ENCODE measurements at places on chromosomes 7 and 10.

- no peak for DNase-seq
These were observed 49.0 kb downstream of the ZRANB1 start for GRCh38 chr10:124990671-124991625.

- peak; percentile 86 for DNase-seq
These were observed 75.7 kb upstream of the CCDC71L start for GRCh38 chr7:106736508-106737201.

- no peak for DNase-seq
These were observed 69.1 kb downstream of the NKX6-2 start for GRCh38 chr10:132716691-132717490.

GRCh38 chr10:122911889-122912484 is 1.6 kb downstream of the FAM24A start:
- peak; percentile 50 for DNase-seq

GRCh38 chr7:82414389-82414788 is 29.2 kb downstream of the CACNA2D1 start:
- DNase-seq: no peak

GRCh38 chr7:75042831-75043703 is 30.5 kb downstream of the RCC1L start:
- DNase-seq: no peak

GRCh38 chr7:23593706-23594105 is 3.5 kb upstream of the CCDC126 start:
- DNase-seq: no peak

DNA sequence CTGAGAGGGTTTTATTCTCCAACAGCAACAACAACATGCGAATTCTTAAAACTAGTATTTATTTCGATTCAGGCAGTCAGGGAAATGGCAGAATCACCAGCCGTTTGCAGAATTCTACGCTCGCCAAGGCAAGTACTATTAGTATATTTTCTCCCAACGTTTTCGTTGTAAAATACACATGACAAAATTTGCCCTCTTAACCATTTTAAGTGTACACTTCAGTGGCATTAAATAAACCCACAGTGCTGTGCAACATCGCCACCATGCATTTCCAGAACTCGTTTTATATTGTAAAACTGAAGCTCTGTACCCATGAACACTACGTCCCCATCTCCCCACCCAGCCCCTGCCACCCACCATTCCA is 10.8 kb downstream of the EN2 start:
- no peak for DNase-seq

DNA sequence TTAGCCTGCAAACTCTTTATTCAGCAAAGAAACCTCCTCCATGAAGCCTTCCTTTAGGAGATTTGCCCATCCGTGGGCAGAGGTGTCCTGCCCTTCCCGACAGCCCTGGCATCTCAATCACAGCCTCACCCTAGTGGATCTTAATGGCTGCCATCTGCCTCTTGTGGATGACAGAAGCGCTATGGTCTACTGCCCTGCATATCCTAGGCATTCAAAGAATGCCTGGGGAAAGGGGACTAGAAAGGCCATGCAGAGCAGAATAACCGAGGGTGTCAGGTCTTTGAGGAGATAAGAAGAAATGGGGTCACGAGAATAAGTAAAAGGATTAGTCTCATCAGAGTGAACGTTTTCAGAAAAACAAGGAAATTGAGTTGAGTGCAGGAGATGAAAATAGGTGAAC is 57.7 kb upstream of the SPOCK2 start:
- DNase-seq: no peak

- DNase-seq: no peak
These were observed 52.6 kb downstream of the EVX1 start for GRCh38 chr7:27295236-27295635.

DNA sequence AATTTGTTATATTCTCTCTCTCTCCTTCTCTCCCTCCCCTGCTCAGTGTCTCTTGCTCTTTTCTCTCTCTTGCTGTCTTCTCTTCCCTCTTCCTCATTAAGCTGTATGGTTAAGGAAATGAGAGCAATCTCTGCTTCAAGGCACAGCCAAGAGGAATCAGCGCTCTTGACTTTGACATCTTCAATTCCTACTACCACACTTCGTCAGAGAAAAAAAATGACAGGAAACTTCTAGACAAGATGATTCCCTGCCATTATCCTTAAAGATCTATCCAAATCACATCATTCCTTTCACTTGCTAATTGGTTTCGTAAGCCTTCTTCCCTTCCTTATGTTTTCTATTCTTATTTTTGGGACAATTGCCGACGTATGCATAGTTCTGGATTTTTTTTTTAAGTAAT is 425.0 kb downstream of the KCNMA1 start:
- no peak for DNase-seq

GRCh38 chr10:1134156-1134555 is 78.0 kb downstream of the WDR37 start:
- no peak for DNase-seq

GRCh38 chr7:51275532-51275931 is 41.1 kb downstream of the COBL start:
- DNase-seq: no peak

DNA sequence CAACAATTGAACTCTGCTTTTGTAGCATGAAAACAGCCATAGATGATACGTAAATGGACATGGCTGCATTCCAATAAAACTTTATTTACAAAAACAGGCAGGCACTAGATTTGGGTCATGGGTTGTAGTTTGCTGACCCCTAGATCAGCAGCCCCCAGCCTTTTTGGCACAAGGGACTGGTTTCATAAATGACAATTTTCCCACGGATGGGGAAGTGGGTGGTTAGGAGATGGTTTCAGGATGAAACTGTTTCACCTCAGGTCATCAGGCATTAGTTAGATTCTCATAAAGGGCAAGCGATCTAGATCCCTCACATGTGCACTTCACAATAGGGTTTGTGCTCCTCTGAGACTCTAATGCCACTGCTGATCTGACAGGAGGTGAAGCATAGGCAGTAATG is 16.5 kb upstream of the ANK3 start:
- DNase-seq: no peak

GRCh38 chr10:45373003-45373575 is 927 bp upstream of the ALOX5 start:
- no peak for DNase-seq

DNA sequence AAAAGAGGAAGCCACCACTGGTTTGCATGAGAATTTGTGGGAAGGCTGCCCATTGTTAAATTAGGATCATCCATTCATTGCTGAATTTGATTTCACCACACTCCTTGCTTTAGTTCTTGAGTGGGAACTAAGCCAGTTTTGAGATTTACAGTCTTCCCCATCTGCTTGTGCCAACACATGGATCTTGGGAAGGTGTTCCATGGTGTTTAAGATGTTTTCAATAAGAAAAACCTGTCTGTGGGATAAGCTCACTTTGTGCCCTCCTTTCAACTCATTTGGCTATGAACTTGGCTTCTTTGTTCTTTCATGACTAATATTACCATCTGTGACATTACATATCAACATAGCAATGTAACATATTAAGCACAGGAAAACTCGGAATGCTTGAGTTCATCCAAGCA is 73.2 kb downstream of the INHBA start:
- peak; percentile 59 for DNase-seq

- DNase-seq: peak; percentile 43
These were observed 812 bp upstream of the IDE start for GRCh38 chr10:92574548-92575261.

GRCh38 chr10:79334573-79334972 is 12.7 kb upstream of the PPIF start:
- DNase-seq: no peak

DNA sequence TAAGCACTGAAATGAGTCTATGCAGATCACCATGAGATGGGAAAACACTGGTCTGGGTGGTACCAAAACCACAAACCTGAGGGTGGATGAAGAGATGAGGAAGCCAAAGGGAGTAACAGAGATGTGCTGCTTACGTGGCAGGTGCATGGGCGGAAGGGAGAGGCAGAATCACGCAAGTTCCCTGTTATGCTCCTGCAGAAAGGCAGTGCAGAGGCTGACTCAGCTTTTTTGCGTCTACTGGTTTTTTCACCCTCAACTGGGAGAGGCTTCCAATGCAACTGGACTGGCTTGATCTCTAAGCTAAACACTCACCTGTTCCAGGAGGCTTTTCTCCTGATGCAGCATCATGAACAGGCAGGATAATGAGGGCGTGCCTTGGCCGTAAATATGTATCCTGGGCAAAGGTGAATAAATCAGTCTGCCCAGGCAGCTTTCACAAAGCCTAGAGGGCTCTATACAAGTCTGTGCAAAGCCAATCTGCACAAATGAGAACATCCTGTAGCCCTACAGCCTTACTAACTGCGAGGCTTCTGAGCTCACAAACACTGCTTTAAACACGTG is 95.4 kb upstream of the AFAP1L2 start:
- no peak for DNase-seq

DNA sequence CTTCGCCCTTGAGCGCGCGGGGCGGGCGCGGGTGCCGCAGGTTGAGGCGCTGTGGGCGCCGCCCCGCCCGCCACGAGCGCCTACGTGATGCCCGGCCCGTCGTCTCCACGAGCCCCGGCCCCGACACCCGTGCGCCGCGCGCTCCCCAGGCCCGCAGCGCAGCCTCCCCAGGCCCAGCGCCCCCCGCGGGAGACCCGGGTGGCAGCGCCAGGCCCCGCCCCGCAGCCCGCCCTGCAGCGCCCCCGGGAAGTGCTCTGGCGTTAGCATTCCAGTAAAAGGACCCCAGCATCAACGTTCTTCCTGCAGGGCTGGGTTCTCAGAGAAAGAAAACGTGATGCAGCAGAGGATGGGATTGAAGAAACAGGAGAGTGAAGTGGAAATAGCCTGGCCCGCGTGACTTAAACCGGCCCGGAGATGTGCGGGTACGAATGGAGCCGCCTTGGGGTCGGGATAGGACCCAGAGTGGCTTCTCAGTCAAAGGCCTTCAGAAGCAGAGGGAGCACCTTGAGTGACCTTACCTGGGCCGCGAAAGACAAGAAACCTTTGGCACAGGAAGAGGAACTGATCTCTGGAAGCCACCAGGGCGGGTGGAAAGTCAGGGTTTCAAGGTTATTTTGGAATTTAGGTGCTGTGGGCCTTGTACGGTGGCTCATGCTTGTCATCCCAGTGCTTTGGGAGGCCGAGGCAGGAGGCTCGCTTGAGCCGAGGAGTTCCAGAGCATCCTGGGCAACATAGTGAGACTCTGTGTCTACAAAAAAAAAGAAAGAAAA is 1.8 kb downstream of the PFKP start:
- DNase-seq: no peak

- peak; percentile 100 for DNase-seq
These were observed 458.6 kb upstream of the KLF6 start for GRCh38 chr10:4243651-4244050.

- no peak for DNase-seq
These were observed 29.8 kb upstream of the PODXL start for GRCh38 chr7:131586259-131586658.

- peak; percentile 93 for DNase-seq
These were observed 712.8 kb downstream of the PARD3 start for GRCh38 chr10:34102237-34102673.

DNA sequence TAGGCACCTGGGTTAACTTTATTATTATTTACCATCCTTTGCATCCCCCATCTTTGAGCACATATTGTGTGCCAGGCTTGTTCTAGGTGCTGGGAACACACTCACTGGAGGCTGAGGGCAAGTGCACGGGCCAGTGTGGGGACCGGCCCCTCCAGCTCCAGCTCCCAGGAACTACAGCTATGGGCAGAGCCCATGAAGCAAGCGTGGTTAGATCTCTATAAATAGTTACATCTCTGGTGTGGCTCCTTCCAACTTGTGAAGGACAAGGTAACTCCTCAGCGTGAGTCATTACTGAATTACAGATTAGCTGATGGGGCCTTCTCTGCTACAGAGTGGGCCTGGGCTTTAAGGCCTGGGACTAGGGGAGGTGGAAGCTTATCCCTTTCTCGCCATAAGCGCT is 583.5 kb downstream of the SDK1 start:
- DNase-seq: no peak

DNA sequence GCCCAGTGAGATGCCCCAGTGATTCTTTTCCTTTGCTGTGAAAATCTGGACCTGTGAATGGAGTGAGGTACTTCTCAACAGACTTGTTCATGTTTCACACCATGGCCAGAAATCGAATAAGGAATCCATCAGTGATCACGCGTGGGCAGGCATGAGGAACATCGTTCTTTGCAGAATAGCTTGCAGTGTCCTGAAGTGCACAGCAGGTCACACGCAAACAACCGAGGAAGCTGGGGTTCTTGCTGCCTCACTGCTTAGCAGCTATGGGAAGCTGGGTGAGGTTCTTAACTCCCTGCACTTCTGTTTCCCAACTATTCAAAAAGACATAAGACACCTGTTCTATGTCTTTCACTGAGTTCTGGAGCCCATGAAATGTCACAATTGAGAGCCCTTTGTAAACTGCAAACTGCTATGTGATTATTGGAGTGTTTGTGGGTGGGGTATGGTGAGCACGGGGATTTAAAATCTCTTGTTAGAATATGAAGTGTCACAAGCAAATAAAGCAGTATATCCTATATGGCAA is 253.4 kb downstream of the KIAA1217 start:
- DNase-seq: no peak

GRCh38 chr10:131815266-131816156 is 85.3 kb upstream of the PPP2R2D start:
- DNase-seq: no peak

DNA sequence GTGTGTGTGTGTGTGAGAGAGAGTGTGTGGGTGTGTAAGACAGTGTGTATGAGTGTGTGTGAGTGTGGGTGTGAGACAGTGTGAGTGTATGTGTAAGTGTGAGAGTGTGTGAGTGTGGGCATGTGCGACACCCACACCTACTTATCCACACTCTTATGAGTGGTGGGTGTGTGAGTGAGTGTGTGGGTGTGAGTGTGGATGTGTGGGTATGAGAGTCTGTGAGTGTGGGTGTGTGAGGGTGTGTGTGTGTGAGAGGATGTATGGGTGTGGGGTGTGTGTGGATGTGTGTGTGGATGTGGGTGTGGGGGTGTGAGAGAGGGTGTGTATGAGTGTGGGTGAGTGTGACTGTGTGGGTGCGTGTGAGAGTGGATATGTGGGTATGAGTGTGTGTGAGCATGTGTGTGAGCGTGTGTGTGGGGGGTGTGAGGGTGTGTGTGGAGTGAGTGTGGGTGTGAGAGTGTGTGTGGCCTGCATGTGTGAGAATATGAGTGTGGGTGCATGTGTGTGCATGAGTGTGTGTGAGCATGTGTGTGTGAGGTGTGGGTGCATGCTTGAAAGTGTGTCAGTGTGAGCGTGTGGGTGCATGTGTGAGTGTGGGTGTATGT is 15.1 kb downstream of the VWC2 start:
- DNase-seq: no peak

- peak; percentile 87 for DNase-seq
These were observed 35.9 kb upstream of the ANK3 start for GRCh38 chr10:60425392-60426110.

- peak; percentile 66 for DNase-seq
These were observed 8.7 kb downstream of the ECD start for GRCh38 chr10:73159038-73159648.

- DNase-seq: peak; percentile 85
These were observed 141.7 kb downstream of the AUTS2 start for GRCh38 chr7:69739931-69740431.

GRCh38 chr7:50266635-50267386 is 37.7 kb upstream of the IKZF1 start:
- no peak for DNase-seq

DNA sequence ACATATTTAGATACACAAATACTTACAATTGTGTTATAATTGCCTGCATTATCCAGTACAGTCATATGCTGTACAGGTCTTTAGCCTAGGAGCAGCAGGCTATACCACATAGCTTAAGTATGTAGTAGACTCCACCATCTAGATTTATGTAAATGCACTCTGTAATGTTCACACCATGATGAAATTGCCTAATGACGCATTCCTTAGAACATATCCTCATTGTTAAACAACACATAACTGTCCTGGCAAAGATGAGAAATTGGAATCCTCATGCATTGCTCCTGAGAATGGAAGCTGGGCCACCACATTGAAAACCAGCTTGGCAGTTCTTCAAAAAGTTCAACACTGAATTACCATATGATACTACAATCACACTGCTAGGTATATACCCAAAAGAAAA is 1002.8 kb upstream of the CELF2 start:
- peak; percentile 2 for DNase-seq

Measured in fibroblast of mammary gland (primary cell).